Foreskin melanocyte (primary cell): ENCODE measurements at places on chromosomes 2 and 18.

DNA sequence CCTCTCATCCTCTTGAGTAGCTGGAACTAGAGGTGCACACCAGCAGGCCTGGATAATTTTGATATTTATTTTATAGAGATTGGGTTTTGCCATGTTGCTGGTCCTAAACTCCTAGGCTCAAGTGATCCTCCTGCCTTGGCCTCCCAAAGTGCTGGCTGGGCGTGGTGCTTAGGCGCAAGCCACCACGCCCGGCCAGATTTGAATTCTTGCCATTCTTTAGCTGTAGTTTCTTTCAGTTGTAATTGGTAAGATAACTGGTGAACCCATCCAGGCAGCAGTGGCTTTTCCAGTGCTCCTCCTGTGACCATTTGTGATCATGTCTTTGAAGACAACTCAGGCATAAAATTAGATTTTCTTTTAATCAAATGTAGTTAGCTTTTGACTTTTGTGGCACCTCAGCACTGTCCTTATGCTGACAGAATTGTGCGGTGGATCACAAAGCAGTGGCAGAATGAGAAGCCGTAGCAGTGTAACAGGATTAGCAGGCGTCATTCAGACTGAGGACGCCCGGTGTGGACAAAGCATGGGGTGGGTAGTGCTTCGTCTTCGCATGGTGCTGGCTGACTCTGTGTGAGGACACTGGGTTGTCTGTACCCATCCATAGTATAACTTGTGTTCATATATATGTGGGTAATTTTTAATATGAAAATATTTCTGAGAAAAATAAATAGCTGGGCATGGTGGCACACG is 30.0 kb upstream of the TOGARAM2 start:
- no peak for DNase-seq

DNA sequence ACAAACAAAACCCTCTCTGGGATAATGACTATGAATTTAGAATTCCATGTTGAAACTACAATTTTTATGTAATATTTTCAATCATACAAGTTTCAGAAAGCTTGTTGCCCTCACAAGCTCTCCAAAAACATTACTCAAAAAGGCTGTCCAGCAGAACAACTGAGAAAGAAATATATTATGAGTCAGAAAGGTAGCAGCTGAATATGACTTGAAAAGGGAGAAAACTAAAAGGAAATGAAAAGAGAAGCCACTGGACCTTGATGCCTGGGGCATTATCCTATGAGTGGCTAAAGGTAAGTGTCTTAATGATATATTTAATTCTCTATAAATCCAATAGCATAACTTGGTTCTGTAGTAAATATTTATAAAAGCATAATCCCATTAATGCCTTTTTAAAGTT is 61.8 kb downstream of the NXPH2 start:
- DNase-seq = no peak

GRCh38 chr2:144328938-144329337 is 191.0 kb downstream of the ZEB2 start:
- DNase-seq = no peak

DNA sequence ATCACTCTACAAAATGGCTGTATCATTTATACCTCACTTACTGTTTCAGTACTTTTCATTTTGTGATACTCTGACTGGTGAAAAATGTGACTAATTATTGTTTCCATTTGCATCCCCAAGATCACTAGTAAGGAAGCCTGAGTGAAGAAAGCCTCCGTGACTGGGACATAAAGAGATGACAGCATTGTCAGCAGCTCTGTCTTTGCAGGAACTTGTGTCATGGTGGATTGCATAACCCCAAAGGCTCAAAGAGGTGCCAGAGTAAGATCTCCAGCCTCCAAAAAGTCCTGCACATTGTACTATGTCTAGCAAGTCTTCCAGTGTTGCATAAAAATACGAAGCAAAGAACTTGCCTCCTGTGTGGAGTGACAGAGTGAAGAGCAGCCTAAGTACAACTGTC is 187.5 kb upstream of the CRIM1 start:
- no peak for DNase-seq

GRCh38 chr2:190031969-190032618 is 30.4 kb downstream of the MSTN start:
- no peak for DNase-seq

DNA sequence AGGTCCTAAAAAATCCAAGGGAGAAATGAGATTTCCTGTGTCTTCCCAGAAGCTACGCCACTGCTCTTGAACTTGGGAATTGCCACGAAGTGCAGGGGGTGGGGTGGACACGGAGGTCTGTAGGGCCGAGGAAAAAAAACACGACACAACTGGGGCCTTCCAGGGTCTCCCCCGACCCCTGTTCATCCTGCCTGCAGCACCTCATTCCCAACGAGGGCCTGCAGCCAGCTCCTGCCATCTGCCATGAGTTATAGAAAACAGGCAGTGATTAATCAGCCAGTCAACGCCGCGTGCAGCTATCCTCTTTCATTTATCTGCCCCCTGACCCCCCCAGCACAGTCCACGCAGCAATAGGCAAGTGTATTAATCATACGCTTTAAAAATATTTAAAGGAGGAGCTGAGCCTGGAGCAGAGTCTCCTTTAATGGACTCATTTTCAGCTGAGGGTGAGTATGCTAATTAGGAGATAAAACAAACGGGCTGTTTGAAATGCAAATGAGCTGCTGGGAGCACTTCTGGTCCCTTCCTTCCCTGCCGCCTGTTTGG is 209.9 kb downstream of the TFCP2L1 start:
- DNase-seq = peak; percentile 76

- no peak for DNase-seq
Observed at GRCh38 chr2:128154225-128154624, 63.2 kb downstream of the UGGT1 start.

DNA sequence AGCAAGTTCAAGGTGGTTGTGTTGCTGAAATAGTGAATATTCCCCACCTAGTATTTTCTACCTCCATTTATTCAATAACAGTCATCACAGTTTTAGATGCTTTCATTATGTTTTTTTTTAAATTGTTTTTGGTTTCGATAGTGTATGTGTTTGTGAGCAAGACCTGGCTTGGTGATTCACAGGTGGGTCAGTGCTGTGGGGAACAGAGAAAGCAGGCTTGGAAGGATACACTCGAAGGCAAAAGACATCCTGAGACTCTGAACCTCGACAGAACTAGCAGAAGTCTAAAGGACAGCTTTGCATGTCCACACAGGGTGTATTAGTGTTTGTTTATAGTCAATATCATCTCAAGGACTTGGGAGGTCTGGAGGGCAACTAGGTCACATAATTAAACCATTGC is 551.5 kb downstream of the RIT2 start:
- DNase-seq = no peak

GRCh38 chr2:94982675-94983074 is 42.8 kb upstream of the MAL start:
- no peak for DNase-seq

- no peak for DNase-seq
Observed at GRCh38 chr18:26549263-26550094, 1.1 kb upstream of the KCTD1 start.

DNA sequence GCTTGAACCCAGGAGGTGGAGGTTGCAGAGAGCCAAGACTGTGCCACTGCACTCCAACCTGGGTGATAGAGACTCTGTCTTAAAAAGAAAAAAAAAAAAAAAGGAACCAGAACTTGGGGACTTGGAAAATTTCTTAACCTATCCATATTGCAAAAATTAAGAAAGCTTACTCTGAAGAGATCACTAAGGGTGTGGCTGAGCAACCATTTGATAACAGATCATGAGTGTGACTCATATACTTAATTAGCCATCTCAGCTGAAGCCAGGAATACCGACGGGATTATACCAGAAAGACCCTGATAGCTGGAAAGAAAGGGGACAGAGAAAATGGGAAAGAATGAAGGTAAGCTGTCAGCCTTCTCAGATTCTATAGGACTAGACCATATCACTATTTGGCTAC is 7.1 kb upstream of the ADD2 start:
- no peak for DNase-seq

DNA sequence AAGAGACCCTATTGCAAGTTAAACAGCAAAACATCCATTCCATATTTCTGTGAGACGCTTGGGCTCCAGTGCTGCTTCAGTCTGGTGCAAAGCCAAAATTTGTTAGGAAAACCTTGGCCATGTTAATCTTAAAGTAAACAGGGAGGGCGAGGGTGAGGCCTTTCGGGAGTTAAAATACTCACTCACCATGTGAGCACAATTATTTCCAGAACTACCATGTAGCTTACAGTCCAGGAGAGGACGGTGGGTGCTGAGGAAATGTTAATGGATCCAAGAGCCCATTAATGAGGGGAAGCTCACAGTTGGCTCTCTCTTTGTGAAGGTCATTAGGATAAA is 286.4 kb downstream of the SLC8A1 start:
- DNase-seq = no peak

DNA sequence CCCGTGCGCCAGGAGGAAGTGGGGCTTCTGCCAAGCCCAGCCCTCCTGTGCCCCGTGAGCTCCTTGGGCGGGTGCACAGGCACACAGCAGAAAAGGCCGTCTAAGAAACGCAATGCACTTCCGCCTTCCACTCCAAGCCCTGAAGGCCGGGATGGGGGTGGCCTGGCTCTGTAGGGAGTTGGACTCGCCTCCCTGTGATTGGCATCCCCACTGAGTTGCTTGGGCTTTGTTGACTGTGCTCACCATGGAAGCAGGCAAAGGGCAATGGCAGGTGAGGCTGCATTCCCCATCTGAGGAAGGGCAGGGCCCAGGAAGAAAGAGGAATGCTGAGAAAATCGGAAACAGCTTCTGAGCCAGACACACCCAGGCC is 66.8 kb downstream of the CRACDL start:
- no peak for DNase-seq

DNA sequence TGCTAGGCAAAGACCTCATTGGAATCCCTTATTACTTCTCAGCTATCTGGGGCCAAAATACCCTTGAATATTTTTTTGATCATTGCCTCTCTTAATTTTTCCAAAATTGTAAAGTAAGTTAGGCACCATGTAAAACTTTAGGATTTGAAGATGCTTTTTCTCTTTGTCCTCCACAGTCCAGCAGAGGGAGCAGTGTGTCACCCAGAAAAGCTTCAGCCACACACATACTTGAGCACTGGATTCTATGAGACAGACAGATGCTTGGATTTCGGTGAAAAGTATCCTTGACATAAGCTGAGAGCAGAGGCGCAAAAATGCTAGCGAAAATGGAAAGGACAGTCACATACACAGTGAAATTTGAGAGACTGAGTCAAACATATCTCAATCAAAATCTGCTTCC is 74.7 kb upstream of the KCNJ3 start:
- DNase-seq = peak; percentile 29

DNA sequence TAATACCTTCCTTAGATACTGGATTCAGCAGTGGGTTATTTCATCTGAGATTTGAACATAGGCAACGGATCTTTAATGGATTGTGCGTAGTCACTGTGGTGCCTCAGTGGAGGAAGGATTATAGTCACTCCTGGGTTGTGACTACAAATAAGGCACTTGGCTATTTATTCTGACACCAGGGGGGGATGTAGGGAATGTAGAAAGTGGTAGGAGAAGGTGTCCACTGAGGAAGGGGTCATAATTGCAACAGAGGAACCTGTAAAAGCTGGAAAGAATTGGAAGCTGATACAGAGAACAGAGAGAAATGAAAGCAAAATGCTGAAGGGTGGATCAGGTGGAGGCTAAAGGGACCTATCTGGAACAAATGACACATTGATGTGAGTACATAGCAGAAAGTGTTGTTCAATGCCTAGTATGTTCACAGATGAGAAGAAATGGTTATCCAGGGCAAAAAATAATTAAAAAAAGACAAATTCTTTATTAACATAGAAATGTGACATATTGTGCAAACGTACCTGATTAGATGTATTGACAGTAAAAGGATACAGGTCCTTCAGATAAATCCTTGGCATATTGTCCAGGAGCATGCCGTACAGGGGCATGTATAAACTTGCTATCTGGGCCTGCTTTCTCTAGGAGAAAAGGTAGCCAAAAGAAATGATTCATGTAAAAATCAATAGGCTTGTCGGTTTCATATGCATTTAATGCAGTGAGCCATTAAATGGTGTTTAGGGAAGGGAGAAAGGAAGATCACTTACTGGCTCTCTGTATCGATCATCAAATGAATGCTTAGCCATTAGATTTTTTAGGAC is 91.2 kb upstream of the CCDC195 start:
- no peak for DNase-seq

DNA sequence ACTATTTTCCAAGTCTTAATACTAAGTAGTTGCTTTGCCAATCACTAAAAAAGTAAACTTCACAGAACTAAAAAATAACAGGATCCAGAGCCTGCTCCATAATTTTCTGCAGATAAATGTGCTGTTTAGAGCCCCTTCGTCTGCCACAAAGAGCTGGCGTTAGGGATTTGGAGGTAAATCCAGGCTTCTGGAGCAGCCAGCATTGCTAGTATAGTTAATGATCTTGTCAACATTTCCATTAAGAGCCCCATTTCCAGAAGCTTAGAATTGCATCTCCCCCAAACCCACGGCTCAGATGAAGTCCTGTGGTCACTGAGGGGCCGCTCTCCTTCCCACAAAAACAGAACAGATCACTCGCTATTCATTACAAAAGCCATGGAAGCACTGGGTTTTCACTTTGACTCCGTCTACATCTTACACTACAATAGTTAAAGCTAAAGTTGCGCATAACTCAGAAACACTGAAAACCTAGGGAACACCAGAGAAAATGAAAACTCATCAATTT is 41.9 kb downstream of the ZNF516 start:
- DNase-seq = no peak

DNA sequence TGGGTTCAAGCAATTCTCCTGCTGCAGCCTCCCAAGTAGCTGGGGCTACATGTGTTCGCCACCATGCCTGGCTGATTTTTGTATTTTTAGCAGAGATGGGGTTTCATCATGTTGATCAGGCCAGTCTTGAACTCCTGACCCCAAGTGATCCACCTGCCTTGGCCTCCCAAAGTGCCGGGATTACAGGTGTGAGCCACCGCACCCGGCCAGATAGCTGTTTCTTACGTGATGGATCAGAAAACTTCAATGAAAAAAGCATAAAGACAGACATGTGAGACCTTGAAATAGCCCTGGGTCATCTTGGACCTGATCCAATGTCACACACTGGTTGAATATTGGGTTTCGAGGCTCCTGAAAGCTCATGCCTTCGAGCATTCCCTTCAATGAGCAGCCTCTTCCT is 66.7 kb upstream of the RTN4 start:
- DNase-seq = no peak

- peak; percentile 20 for DNase-seq
Observed at GRCh38 chr2:72278046-72278445, 130.4 kb upstream of the CYP26B1 start.
